ENCODE measurements at places on chromosomes 16 and 17.

- DNase-seq, result no peak
Observed at GRCh38 chr17:39036009-39036408, 68.8 kb upstream of the FBXO47 start.

DNA sequence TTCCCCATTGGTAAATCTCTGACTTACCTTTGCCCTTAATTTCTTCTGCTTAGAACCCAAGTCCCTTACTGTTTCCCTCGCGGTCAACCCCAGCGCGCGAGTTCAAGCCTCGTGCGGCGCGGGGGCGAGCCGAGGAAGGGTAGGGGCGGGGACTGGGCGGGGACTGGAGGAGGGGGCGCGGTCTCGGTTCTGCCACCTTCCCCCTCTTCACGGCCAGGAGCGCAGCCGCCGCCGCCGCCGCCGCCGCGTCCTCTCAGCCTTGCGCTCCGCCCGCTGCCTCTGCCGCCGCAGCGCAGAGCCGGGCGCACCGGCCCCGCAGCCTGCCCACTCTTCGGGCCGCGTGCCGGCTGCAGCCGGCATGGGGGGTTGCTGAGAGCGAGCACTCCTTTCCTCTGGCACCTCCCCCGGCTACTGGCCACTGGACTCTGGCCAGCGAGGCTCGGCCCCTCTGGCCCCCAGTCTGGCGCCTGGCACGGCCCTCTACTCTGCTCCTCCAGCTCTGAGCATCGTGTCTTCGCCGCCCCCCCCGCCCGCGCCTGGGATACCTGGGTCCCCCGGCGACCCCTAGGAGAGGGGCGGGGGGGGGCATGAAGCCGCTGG is at the start of gene RAPGEFL1:
Gene RAPGEFL1 (plus strand): TSS at position 196 of the 600 bp plus-strand sequence. CDS start 392 bp downstream, at position 588.
- DNase-seq, result peak; percentile 77

DNA sequence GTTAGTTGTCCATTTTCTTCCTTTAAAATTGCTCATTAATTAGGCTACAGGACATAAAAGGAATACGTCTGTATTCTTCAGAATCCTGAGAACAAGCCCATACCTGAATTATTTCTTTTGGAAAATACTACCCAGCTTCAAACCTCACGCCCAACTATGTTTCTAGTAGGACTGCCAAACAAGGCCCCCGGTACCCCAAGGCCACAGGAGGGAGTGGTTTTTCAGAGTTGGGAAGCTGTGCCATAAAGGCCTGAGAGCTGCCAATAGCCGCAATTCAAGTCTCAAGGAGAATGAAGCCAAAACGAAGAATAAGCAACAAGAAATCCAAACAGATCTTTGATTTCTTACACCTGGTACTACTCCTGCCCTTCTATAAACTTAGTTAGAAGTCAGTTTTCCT is 48.3 kb downstream of the UBE2G1 start:
- no peak for DNase-seq

- DNase-seq, result no peak
Observed at GRCh38 chr16:58343562-58343961, 48.7 kb upstream of the GINS3 start.

GRCh38 chr17:7043182-7043496 is 753 bp downstream of the SLC16A11 start:
- DNase-seq, result no peak

DNA sequence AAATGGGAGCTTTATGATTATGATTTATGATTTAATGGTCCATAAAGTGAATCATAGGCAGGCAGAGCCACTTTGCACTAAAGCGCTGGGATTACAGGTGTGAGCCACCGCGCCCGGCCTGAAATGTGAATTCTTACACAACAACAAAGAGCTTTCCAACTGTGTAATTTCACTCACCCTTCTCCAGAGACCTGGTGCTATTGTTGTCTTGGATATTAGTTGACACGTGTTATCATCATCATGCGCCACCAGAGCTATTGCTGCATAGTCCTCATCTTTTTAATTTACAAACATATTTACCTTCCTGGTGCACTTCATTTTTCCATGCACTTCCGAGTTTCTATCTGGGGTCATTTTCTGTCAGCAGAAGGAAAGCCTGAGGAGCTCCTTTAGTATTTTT is 4.8 kb upstream of the UTS2R start:
- DNase-seq, result no peak

GRCh38 chr16:3904875-3905274 is 24.4 kb upstream of the CREBBP start:
- no peak for DNase-seq

- DNase-seq, result no peak
Observed at GRCh38 chr17:19725486-19725885, 9.1 kb upstream of the SLC47A2 start.

GRCh38 chr16:87114832-87115231 is 202.4 kb downstream of the C16orf95 start:
- DNase-seq, result no peak

GRCh38 chr17:56297184-56297583 is 143.9 kb downstream of the ANKFN1 start:
- no peak for DNase-seq

GRCh38 chr16:16131659-16132058 is 91.6 kb downstream of the ABCC6 start:
- no peak for DNase-seq

GRCh38 chr16:48176635-48177408 is 21.0 kb upstream of the ABCC12 start:
- DNase-seq, result no peak

- DNase-seq, result no peak
Observed at GRCh38 chr17:12457493-12457892, 208.2 kb upstream of the MYOCD start.

DNA sequence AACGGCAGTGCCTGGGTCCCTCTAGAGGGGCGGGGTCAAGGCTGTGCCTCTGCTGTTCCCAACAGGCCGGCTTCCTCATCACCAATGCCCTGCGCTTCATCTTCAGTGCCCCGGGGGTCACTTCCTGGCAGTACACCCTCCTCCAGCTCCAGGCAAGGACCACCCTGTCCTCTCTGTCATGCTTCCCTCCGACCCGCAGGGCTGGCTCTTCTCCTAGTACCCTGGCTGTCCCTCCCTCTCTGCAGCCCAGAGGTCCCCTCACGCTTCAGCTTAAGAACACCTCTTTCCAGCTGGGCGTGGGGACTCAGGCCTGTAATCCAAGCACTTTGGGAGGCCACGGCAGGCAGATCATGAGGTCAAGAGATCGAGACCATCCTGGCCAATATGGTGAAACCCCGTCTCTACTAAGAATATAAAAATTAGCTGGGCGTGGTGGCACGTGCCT is 25.8 kb downstream of the CASKIN2 start:
- DNase-seq, result no peak

GRCh38 chr16:87461466-87461991 is 31.3 kb downstream of the ZCCHC14 start:
- DNase-seq, result no peak

GRCh38 chr17:28759256-28759865 is 15.6 kb downstream of the TRAF4 start:
- no peak for DNase-seq

- DNase-seq, result no peak
Observed at GRCh38 chr17:46141645-46142044, 51.6 kb downstream of the KANSL1 start.

DNA sequence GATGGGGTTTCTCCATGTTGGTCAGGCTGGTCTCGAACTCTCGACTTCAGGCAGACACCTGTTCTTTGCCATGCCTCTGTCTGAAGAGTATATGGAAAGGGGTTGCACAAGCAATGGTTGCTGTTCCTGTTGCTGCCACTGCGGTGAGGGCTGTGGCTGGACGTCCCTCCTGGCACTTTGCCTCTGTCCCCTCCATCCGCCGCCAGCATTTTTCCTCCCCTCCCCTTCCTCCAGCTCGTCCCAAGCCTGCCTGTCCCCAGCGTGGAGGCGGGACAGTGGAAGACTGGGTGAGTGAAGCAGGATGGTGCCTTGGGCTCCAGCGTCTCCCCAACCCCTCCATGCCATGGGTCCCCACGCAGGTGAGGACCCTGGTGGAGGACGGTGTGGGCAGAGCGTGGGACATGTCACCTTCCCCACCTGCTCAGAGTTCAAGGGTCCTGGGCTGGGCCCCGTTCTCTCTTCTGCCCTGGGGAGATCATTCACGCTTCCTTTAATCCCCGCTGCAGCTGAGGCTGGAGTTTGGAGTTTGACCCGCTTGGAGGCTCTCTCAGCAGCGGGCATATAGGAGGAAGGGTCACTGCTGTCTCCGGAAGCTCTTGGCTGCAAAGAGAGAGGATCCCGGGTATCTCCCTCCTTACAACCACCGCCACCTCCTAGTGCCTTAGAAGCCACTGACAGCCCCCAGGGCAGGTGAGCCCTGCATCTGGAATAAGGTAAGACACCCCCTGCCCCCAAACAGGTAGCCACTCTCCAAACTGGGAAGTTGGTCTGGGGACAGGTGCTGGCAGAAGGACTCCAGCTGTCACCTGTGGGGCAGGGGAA is at the start of gene SLC5A11:
Gene SLC5A11 (plus strand): TSS at position 238 of the 822 bp plus-strand sequence. CDS start 12,681 bp downstream, outside the sequence.
- DNase-seq, result no peak

DNA sequence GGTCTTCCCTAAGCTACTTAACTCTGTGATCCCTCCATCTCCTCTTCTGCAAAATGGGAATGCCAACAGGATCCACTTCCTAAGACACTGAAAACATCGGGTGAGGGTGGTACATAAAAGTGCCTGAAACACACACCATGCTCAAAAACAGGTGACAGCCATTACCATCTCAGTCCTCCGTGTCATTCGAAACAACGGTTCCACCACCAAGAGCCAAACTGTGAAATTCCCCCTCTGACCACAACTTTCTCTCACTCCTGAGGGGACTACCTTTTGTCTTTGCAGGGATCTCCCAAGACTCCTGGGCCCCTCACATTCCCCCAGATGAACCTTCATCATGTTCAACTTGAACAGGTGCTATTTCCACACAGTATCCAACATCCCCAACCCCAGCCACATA is 37.0 kb downstream of the NUBP1 start:
- no peak for DNase-seq

GRCh38 chr17:30545024-30545423 is 67.8 kb downstream of the GOSR1 start:
- DNase-seq, result no peak

DNA sequence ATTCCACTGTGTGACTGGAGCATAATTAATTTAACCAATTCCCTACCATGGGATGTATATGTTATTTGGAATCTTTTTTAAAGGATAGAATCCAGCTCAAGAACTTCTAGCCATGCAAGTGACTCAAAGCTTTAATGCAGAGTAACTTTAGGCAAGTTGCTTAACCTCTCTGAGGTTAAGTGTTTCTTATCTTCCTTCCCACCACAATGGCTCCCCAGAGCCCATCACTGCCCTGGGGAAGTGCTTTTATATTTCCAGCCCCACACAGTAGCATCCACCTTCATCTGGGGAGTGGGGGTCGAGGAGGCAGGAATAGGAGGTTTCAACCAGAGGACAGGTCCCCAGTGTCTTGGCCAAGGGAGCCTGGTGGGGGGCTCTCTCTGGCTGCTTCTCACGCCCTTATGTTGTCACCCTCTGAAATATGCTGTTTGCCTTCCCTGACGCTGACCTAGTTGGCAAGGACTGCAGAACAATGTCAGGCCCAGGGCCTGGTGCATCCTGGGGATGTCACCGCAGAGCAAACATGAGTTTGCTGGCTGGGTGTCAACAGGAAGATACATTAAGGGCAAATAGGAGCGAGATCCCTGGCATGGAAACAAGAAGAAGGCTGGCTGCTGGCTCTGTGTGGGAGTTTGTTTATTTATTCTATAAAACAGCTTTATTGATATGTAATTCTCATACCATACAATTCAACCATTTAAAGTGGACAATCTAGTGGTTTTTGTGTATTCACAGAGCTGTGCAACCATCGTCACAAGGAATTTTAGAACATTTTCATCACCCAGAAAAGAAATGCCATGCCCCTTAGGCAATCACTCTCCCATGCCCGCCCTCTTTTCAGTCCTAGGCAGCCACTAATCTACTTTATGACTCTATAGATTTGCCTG is 46.6 kb upstream of the WSB1 start:
- DNase-seq, result no peak
